Putamen (tissue), 1 donor: ENCODE measurements at places on chromosomes 5 and 9.

GRCh38 chr5:141681695-141682641, at the start of gene ARAP3:
Gene ARAP3 (minus strand): TSS chr5:141682230. CDS start chr5:141680486, 1,744 bp downstream.
- DNase-seq: no peak

GRCh38 chr5:41831155-41831554, 39.1 kb downstream of the OXCT1 start:
- DNase-seq: no peak

DNA sequence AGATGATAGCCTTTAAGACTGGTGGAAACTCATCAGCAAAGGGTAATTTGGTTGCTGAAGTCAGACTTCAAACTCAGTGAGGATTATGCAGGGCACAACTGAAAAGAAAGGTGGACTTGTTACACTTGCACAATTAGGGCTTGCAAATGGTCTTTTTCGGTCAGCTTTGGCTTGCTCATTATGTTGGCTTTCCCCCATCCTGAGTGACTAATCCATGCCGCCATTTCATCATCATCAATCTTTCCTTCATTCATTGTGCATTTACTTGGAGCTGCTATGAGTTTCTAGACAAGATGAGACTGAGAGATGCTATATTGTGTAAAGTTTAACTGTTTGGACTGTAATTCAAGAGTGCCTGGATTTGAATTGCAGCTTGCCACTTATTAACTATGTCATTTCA, 134.8 kb upstream of the PPP1R2B start:
- DNase-seq: no peak

- no peak for DNase-seq
These were observed 66.4 kb upstream of the MARCHF11 start for GRCh38 chr5:16245956-16246355.

DNA sequence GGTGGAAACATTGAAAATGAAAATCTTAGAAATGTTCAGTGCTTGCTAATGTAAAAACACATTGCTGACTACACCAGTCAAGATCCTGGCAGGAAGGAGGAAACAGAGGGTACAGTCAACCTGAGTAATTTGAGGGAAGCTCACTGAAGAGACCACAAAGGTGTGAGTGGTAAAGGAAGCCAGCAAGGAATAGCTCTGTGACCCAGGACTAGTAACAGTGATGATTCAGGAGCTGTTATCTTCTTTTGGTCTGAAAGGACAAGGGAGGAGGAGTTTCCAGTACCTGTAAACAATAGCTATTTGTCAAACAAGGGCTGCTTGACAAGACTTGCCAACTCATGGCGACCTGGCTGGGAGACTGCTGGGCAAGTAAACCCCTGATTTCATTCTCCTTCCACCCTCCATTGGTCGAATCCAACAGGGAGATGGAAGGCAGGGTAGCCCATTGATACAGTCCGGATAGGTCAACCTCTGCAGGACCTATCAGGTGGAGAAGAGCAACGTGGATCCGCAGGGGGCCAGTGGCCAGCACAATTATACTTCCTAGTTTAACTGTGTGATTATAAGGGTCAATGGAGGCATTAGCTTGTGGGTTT, 68.1 kb downstream of the MAMDC2 start:
- DNase-seq: no peak

- DNase-seq: no peak
These were observed 125.2 kb downstream of the WDR41 start for GRCh38 chr5:77366717-77367500.

DNA sequence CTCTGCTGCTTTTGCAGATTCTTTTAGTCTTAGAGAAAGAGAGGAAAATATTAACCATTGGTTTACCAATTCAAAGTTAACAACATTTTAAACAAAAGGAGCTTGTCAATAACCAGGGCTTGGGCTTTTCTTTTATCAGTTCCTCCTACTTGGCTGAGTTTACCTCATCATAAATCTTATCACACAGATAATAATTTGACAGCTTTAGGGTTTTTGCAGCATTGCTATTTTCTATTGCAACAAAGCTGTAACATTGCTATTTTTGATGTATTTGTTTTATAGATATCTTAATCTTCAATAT, 9.8 kb upstream of the ABL1 start:
- DNase-seq: no peak

GRCh38 chr5:54669845-54670244, 152.3 kb downstream of the SNX18 start:
- no peak for DNase-seq

GRCh38 chr9:34675048-34675714, 12.7 kb upstream of the CCL27 start:
- no peak for DNase-seq

- no peak for DNase-seq
These were observed 78.4 kb downstream of the NTNG2 start for GRCh38 chr9:132239999-132240840.

DNA sequence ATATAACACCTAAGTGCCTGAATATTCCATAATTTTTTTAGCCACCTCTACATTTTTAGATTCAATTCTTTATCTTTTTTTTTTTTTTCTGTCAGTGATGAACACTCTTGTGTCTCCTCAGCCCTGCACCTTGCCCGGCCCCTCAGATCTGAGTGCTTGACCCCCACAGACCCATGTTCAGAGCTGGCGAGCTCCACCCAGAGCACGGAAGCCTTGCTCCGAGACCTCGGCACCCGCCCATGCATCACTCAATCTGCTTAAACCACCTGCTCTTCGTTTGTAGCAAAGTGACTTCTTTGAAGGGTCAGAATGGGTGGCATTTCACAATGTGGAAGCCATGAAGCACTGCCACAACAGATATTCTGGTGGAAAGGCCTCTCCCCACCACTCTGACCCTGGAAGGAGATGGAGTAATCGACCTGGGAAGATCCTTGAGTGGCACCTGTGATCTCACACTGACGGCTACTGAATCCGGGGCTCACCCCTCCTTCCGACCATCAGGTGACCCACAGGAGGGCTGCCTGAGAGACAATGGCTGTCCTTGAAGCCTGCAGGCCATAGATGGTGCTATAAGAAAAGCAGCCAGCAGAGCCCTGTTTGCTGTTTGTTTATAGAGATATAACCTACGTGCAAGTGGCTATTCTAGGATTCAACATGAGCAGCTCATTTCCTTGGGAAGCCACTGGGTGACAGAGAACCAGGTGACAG, 261.1 kb upstream of the IRX4 start:
- no peak for DNase-seq

GRCh38 chr5:37721447-37721871, 118.4 kb downstream of the GDNF start:
- no peak for DNase-seq

- no peak for DNase-seq
These were observed 14.9 kb downstream of the TRIM7 start for GRCh38 chr5:181189962-181190710.

GRCh38 chr9:130276121-130276520, 10.6 kb downstream of the HMCN2 start:
- no peak for DNase-seq

- no peak for DNase-seq
These were observed 36.4 kb upstream of the CPEB4 start for GRCh38 chr5:173851595-173852243.

DNA sequence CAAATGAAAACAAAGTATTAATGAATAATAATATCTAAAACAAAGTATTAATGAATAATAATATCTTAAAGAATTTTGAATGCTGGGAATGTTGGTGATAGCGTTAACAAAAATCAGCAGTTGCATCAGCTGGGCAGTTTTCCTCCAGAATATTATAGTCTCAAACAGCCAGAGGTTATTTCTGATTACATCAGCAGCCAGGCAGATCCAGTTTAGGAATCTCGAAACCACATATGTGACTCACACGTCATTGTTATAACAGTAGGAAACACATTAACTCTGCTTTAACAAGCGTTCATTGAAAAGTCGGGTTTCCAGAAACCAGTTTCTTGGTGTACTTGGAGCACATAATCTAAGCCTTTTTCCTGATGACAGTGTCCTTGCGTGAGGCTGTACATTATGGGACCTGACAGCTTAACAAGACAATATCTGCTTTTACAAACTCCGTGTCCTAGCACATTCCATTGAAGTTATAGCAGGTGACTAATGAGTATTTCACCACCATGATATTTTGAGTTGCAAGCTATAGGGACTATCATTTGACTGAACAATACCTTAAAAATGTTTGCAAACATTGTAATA, 559.5 kb upstream of the KLF4 start:
- no peak for DNase-seq

DNA sequence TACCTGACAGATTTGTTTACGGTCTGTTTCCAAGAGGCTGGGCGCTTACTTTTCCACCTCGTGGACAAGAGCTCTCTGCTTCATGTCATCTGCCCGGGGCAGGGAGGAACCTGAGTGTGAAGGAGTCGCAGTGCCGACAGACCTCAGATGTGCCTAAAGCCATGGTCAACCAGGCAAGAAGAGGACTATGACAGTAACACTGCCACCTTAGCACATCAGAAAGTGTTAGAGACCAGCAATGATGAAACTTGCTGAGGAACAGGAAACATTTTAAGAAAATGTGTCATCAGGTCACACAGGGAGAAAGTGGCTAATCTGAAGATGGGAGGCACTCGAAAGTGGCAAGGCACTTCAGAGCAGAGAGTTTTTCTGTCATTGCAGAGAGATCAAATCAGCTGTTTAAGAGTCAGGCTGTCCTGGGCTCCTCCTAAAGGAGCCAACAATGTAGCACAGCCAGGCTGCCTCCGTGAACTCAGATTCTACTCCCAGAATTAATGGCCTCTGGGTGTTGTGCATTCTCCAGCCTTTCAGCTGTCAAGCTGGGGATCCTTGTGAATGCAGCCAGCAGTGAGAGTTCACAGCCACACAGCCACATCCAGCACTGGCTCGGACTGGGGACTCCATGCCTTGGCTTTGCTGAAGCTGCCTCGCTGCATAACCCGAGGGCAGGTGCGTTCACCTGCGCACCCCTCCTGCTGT, 94.6 kb downstream of the RAPGEF1 start:
- DNase-seq: no peak

GRCh38 chr9:33304362-33304761, 14.0 kb downstream of the NFX1 start:
- DNase-seq: no peak

GRCh38 chr5:66209794-66210193, 65.7 kb downstream of the SREK1 start:
- DNase-seq: no peak

GRCh38 chr9:13899924-13900323, 414.0 kb downstream of the NFIB start:
- DNase-seq: no peak

- DNase-seq: no peak
These were observed 173.1 kb downstream of the AOPEP start for GRCh38 chr9:94899464-94900221.

- DNase-seq: no peak
These were observed 219.4 kb downstream of the SPOCK1 start for GRCh38 chr5:137279521-137280231.

GRCh38 chr9:93962017-93962416, 6.9 kb upstream of the BARX1 start:
- no peak for DNase-seq

GRCh38 chr9:121120386-121120785, 45.6 kb downstream of the CNTRL start:
- no peak for DNase-seq

DNA sequence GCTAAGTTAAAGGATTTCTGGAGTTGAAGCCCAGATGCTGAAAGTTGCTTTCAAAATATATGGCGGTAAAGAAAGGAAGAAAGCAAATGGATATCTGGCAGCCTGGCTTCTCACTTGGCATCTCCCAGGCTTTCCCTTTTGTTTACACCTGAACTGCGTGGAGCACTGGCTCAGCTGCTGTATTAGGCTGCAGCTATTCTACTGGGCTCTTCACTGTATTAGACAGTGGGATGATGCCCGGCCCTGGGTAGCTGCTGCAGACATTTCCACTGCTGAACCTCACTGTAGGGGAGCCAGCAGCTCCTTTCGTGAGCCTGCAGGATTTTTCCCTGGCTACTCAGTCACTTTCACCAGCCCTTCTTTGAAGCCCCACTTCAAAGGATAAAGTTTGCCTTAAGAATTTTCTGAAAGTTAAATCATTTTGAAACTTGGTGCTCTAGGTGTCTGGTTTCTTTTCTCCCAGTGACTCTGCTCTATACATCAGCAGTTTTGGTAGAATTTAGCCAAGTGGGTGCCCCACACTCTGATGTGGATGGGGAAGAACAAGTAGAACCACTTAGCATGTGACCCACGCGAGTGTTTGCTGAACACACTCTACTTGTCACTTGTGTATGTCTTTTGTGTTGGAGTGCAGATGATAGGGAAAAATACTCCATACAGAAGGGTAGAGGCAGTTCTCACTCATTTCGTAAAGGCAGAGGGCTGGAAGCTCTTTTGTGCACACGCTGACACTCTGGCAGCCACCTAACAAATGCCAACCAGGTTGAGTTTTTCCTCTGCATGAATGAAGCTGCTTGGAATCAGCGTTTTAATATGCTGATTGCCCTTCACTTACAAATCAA, 49.9 kb downstream of the C9orf152 start:
- DNase-seq: no peak

DNA sequence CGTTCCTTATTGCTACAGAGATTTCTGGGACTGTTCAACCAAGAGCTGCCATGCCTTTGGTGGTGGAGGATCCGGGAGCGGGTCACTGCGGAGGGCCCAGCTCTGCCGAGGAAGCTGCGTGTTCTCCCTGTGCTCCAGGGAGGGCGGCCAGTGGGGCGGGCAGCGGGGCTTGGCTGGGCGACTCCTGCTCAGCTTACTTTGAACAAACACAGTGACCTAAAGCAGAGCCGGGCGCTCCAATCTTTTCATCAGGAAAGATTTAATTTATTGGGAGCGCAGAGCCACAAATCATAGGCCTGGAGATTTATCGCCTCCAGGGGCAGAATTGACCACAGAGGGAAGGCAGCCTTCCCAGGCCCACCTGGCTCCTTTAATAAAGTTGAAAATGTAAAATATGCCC, 27.7 kb downstream of the LHX3 start:
- no peak for DNase-seq

- DNase-seq: no peak
These were observed 90.0 kb downstream of the PRRT1B start for GRCh38 chr9:131635285-131635684.

DNA sequence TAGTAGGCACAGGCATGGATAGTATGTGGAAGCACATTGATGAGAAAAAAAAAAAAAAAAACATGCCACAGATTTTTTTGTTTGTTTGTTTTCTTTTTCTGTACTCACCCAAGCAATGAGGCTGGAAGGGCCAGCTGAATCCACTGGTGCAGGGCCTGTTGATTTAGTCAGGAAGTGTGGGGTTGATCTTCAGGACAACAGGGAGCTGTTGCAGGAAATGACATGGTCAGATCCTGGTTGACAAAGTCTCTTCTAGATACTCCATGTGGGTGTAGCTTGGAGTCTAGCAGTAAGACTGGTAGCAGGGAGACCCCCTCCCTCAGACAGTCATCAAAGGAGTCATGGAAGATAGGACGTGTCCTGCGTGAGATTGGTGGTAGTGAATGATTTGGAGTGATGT, 191.8 kb downstream of the PAPPA start:
- DNase-seq: no peak

DNA sequence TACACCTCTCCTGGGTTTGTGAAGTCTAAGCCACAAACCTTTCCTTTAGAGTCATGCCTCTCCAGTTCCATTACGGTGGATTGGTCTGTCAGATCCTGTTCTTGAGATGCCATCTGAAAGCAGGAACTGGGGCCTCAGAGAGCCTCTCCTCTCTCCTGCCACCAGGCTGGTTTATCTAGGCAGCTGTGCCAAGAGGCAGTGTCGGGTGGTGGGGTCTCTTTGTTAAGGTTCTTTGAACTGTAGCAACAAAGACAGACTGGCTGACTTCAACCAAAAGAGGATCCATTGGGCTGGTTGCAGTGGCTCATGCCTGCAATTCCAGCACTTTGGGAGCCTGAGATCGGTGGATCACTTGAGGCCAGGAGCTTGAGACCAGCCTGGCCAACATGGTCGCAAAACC, 66.0 kb upstream of the ANGPTL2 start:
- no peak for DNase-seq

- DNase-seq: no peak
These were observed 51.5 kb upstream of the SAP30L start for GRCh38 chr5:154394307-154394706.
